ENCODE measurements at places on chromosomes 16 and 17.

DNA sequence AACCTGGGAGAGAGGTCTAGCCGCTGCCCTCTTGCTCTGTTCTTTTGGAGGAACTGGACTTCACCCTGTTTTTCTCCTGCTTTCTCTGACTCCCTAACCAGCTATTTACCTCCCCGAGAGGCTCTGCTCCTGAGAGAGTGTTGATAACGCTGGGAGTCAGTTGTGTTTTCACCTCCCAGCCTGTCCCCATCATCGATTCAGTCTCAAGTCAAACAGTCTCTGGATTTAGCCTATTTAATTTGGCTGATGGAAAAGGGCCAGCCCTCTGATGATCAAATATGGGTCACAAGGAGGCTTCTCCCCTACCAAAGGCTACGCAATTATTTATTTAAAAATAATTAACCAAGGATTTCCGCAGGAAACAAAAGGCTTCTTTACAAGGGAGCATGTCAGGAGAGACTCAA is 31.8 kb downstream of the HNF1B start:
- peak; percentile 0 for DNase-seq

GRCh38 chr16:61730997-61731396 is 305.2 kb downstream of the CDH8 start:
- DNase-seq: no peak

GRCh38 chr17:863880-864279 is 81.7 kb downstream of the MRM3 start:
- no peak for DNase-seq

DNA sequence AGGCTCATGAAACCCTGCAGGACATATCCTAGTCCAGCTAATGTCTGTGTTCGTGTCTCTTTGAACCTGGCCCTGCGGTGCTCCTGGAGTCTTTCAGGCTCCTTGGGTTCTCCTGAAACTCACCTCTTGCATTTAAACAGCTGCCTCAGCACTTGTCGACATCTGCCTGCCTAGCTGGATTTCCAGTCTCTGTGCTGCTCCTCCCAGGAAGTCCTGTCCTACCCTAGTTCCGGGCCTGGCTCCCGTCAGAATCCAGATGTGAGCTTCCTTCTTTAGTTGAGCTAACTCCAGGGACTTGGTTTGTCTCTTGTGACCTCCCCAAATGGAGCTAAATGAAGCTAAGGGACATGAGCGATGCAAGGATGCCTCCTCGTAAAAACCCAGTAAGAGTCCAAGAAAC is 155.2 kb upstream of the PIRT start:
- no peak for DNase-seq

- no peak for DNase-seq
Observed at GRCh38 chr16:30561089-30561816, 3.1 kb upstream of the ZNF764 start.
